Right forelimb (tissue), 1 donor: ENCODE measurements at places on chromosomes 2 and 18.
A peak's percentile ranks its signal among the peaks of the same experiment; 100 is the strongest.

- DNase-seq, result no peak
Observed at GRCh38 chr2:65199891-65200290, 27.7 kb upstream of the ACTR2 start.

- DNase-seq, result peak; percentile 60
Observed at GRCh38 chr2:33583194-33583938, 15.7 kb downstream of the FAM98A start.

- no peak for DNase-seq
Observed at GRCh38 chr2:39152504-39152903, 31.7 kb upstream of the SOS1 start.

DNA sequence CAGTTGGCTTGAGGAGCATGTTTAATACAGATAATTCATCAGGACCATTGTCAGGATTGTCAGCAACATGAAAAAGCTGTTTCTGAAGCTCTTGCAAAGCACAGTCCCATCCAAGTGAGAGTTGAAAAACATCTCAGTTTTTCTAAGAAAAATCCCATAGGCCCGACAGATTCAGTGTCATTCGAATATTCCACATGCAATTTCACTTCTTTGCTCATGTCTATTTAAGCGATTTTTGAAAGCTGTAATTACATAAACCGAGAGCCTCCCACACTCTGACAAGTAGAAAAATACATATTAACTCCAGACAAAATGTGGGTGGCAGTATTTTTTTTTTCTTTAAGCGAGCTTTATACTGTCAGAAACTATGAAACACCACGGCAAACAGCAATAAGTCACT lies 134.7 kb upstream of the GALNT5 start:
- DNase-seq, result no peak

- DNase-seq, result no peak
Observed at GRCh38 chr2:96391153-96391827, 55.7 kb downstream of the NCAPH start.
